ENCODE measurements at places on chromosomes 1 and 21. TPM values are rescaled to one million over a fixed set of nuclear protein-coding genes. Genes with fewer than 3 reads are reported as not detected.

UMODL1 gene
- total RNA-seq: 0.20 TPM

ATP1A4 gene
- not detected for total RNA-seq

RUNX3 gene
- 113 TPM for total RNA-seq

NCF2 gene
- 12.9 TPM for total RNA-seq

S100A7A gene
- total RNA-seq: not detected

BARHL2 gene
- total RNA-seq: not detected

NTMT2 gene
- not detected for total RNA-seq

PHC2 gene
- 41.4 TPM for total RNA-seq

GFI1 gene
- total RNA-seq: 39.5 TPM

REN gene
- not detected for total RNA-seq

SLFNL1 gene
- 0.20 TPM for total RNA-seq

PLD5 gene
- total RNA-seq: not detected

INSRR gene
- total RNA-seq: 0.05 TPM

CFAP74 gene
- not detected for total RNA-seq

PHTF1 gene
- 12.5 TPM for total RNA-seq

TFF1 gene
- not detected for total RNA-seq

CCDC27 gene
- not detected for total RNA-seq

DESI2 gene
- 28.9 TPM for total RNA-seq

CHRM3 gene
- 0.02 TPM for total RNA-seq

SZT2 gene
- total RNA-seq: 64.9 TPM

TMEM82 gene
- not detected for total RNA-seq

CRABP2 gene
- total RNA-seq: 0.48 TPM

KRTAP19-3 gene
- total RNA-seq: not detected

PLA2G5 gene
- total RNA-seq: not detected

EXTL1 gene
- not detected for total RNA-seq
